M059J (cell line): ENCODE measurements at places on chromosomes 5 and 9.

DNA sequence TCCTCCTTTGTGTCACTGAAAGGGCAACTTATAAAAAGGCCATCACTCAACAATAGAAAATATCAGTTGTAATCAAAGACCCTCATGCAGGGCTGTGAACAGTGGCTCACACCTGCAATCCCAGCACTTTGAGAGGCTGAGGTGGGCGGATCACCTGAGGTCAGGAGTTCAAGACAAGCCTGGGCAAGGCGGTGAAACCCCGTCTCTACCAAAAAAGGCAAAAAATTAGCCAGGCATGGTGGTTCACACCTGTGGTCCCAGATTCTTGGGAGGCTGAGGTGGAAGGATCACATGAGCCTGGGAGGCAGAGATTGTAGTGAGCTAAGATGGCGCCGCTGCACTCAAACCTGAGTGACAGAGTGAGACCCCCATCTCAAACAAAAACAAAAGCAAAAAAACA is 24.7 kb downstream of the GLDC start:
- DNase-seq: no peak

DNA sequence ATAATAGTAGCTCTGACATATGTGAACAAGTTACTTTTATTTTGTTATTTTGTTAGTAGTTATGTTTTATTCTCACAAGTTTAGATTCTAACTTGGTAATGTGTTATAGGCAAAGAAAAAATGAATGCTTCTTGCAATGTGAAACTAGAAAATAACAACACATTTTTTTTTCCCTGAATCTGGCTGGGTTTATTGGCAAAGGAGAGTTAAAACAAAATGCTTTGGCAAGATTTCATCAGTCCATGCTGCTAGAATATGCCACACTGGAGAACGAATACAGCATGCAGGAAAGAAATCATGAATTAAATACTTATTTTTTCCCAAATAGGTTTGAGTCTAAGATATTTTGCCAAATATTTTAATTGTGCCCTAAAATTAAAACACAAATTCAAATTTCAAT is 1048.1 kb upstream of the ACO1 start:
- no peak for DNase-seq

GRCh38 chr9:96158147-96158546 is 143.8 kb downstream of the HSD17B3 start:
- DNase-seq: no peak

DNA sequence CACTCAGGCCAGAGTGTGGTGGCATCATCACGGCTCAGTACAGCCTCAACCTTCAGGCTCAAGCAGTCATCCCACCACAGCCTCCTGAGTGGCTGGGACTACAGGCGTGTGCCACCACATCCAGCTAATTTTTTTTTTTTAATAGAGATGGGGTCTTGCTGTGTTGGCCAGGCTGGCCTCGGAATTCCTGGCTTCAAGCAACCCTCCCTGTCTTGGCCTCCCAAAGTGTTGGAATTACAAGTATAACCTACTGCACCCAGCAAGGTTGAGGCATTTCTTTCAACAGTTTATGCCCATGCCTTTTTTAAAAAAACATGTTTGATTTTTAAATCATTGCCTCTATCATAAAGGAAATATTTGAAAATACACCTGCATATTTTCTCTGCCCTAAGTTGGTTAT is 2.8 kb downstream of the RARS1 start:
- DNase-seq: no peak

- peak; percentile 86 for DNase-seq
These were observed 118.5 kb upstream of the ERCC6L2 start for GRCh38 chr9:95756986-95757385.

GRCh38 chr5:174724484-174725260 is at the start of gene MSX2:
MSX2 (plus strand) TSS chr5:174724582; CDS start chr5:174724660, 78 bp downstream.
- DNase-seq: no peak
